ENCODE measurements at places on chromosomes 16 and 17. TPM values are rescaled to one million over a fixed set of nuclear protein-coding genes. Genes with fewer than 3 reads are reported as not detected.

Gene MYL4
- not detected for total RNA-seq

Gene CA7
- not detected for total RNA-seq

Gene ADAP2
- total RNA-seq: 14.0 TPM

Gene SEZ6
- total RNA-seq: not detected
